Right forelimb (tissue), 1 donor: ENCODE measurements at places on chromosomes 5 and 9.

DNA sequence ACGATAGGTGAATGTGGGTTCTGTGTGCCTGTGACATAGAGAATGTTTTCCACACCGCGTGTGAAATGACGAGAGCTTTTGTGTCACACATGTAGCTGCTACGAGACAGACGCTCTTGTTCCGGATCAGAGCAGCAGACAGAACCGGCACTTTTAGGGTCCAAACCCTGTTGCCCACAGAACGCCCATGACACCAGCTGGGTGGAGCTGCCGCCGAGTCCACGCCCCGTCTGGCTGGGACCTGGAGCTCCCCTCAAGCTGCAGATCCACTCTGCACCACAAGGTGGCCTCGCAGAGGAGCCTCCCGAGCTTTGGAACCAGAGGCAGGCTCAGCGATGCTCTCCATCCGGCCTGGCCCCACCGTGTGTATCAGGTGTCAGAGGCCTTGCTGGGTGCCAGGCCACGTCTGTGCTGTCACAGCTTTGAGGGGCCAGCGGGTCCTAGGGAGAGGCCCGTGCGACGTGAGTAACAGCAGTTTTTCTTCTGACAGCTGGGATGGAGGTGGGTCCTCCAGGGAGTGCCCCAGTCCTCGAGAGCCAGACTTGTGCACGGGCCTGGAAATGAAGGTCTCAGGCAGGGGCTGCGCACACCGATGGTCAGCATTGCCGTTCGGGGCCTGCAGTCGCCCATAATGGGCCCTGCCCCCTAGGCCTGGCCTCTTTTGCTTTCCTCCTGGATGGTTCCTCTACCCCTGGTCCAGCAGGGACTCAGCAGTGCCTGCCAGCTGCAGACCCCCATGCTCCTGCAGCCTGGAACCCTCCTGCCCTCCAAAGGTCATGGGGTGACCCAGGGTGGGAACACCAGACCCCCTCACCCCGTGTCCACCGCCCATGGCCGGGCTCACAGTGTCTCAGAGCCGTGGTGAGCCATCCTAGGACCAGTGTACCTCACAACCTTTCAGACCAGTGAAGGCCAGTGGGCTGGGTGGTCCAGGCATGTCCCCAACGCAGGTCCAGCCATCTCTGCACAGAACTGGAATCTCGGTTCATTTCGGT is 2.5 kb upstream of the LRRC14B start:
- DNase-seq, result peak; percentile 92

DNA sequence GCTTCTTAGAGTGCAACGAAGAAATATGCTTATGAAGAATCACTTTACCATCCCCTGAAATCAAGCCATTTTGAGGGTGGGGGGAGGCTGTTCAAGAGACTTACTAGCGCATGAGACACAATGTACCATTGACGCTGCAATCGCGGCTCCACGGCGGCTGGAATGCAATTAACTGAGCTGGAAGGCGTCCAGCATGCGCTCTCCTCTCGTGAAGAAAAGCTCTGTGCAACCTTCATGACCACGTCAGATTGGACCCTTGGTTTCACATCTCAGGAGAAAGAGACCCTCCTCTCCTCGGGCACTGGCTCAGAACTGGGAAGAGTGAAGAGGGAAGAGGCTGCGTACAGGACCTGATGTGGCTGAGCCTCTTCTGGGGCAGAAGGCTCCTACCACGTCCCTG is 138.5 kb upstream of the IRX2 start:
- DNase-seq, result no peak

GRCh38 chr5:179805529-179806249 is 977 bp downstream of the MGAT4B start:
- peak; percentile 64 for DNase-seq

GRCh38 chr9:107540164-107540561 is 50.6 kb upstream of the KLF4 start:
- no peak for DNase-seq

DNA sequence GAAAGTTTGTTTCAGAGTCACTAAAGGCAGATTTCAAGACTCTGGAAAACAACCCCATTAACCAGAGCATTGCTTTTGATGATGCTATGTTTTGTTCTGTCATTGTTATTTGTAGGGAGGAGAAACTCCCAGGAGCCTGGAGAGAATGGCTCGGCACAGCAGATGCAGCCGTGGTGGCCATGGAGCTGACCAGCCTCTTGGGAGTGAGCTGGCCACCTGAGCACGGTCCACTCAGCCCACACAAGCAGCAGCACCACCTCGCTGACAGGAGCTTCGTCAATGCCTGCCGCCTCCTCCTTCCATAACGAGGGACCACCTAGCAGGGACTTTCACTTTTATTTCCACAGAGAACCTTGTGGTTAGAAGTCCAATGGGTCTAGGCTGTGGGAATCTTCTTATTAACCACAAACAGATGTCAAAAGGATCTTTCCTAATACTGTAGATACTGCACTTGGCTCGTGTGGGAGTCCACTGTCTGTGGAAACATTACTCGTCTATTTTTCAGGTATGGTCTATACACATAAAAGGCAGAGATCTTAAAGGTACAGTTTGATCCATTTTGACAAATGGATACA is 21.0 kb upstream of the SMIM32 start:
- no peak for DNase-seq

GRCh38 chr9:127873223-127873691 is 4.2 kb downstream of the AK1 start:
- no peak for DNase-seq
